ENCODE measurements at places on chromosomes 5 and 9. TPM values are rescaled to one million over a fixed set of nuclear protein-coding genes. Genes with fewer than 3 reads are reported as not detected.
A peak's percentile ranks its signal among the peaks of the same experiment; 100 is the strongest.

The SPINK6 gene
- total RNA-seq: not detected

The GARIN3 gene
- 0.47 TPM for total RNA-seq

- H3K36me3 ChIP-seq: peaks cover 35% of the 10 kb centered on the region
- H3K4me1 ChIP-seq: peaks cover 34% of the 10 kb centered on the region
- no peaks in the 10 kb centered on the region for H3K27me3 ChIP-seq
- peak; percentile 62 for DNase-seq
- H3K4me3 ChIP-seq: peak overlapping the region; percentile 18
Measured at GRCh38 chr5:179827680-179828079, 7.0 kb downstream of the SQSTM1 start.

DNA sequence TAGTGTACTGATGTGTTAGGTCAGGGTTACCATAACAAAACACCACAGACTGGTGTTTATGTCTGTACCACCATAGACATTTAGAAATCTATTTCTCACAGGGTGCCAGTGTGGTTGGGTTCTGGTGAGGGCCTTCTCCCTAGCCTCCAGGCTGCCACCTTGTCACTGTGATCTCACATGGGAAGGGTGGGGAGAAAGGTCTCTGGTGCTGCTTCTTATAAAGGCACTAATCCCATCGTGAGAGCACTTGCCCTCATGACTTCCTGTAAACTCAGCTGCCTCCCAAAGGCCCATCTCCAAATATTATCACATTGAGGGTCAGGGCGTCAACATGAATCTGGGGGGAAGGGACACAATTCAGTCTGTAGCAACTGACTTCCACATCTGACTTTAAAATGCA, 49.8 kb downstream of the PIK3R1 start:
- no peak for DNase-seq
- H3K4me3 ChIP-seq: no peak overlapping the region
- peak overlapping the region; percentile 69 for H3K27ac ChIP-seq
- H3K36me3 ChIP-seq: peaks cover 14% of the 10 kb centered on the region
- H3K4me1 ChIP-seq: peaks cover 67% of the 10 kb centered on the region

DNA sequence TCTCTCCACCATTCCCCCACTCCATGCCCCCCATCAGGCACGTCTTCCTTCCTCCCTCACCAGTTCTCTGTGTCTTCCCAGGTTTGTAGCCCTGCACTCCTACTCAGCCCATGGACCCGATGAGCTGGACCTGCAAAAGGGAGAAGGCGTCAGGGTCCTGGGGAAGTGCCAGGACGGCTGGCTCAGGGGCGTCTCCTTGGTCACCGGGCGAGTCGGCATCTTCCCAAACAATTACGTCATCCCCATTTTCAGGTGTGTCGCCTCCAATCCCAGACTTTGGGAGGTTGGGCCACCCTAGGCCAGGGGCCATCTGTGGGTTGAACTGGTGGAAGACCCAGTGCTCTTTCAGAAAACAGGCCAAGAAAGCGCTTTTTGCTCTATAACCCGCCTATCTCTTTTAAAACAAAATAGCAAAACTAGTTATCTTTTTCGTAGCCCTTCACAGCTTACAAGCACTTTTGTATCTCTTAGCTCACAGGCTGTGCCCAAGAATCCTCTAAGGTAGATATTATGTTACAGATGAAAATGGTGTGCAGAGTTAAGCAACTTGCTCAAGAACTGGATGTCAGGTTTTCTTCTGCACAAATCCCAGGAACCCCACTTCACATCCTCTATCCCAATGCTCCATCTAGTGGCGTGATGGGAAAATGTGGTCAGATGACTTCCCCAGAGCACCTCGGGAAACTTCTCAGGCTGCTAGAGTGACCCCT, 56.2 kb downstream of the PLAC8L1 start:
- no peak overlapping the region for H3K4me3 ChIP-seq
- no peaks in the 10 kb centered on the region for H3K4me1 ChIP-seq
- DNase-seq: peak; percentile 11
- H3K27me3 ChIP-seq: peaks cover 12% of the 10 kb centered on the region
- no peak overlapping the region for H3K27ac ChIP-seq
- no peaks in the 10 kb centered on the region for H3K36me3 ChIP-seq

DNA sequence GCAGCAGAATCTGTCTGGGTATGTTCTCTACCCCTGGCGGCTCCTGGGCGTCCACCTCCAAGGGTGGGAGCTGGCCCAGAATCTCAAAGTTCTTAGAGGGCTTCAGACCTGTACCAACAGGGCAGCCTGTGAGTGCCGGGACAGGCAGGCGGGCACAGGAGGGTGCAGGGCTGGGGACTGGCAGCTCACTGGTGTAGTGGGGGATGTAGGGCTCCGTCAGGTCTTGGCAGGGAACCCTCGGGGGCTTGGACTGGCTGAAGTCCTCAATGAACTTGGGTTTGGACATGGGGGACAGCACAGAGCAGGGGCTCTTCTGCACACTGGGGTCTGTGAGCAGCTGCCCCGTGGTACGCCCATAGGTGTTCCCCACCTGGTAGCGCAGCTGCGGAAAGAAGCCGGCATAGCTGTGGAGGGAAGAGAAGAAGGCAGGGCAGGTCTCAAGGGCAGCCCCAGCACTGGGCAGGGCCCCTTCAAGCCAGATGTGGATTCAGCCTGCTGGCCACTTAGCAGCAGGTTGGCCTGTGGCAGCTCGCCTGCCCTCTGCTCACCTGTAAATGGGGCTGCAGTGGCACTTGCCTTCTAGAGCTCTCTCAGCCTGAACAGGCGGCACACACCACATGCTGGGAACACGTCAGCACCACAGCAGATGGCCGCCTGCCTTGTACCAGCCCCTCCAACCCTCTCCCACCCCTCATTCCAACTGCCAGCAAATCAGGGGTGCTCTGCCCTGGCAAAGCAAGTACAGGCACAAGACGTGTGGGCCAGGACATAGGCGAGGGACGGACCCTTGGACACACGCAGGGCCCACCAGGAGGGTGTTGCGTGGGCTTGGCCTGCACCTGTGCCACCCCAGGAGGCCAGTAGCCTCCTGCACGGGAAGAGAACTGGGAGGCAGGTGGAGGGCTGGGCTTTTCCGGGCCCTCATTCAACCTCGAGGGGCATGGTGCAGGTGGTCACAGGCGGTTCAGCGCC, 4.6 kb downstream of the TUBB4B start:
- peaks cover 22% of the 10 kb centered on the region for H3K36me3 ChIP-seq
- DNase-seq: no peak
- no peaks in the 10 kb centered on the region for H3K27me3 ChIP-seq

GRCh38 chr5:88033191-88033590, 235.5 kb downstream of the TMEM161B start:
- no peak for DNase-seq
- H3K4me3 ChIP-seq: no peak overlapping the region
- H3K4me1 ChIP-seq: no peaks in the 10 kb centered on the region
- H3K36me3 ChIP-seq: no peaks in the 10 kb centered on the region

- peaks cover 52% of the 10 kb centered on the region for H3K4me1 ChIP-seq
- H3K27ac ChIP-seq: peak overlapping the region; percentile 98
- peak; percentile 78 for DNase-seq
- H3K4me3 ChIP-seq: peak overlapping the region; percentile 88
- H3K36me3 ChIP-seq: peaks cover 13% of the 10 kb centered on the region
Measured at GRCh38 chr5:181188700-181189362, 16.2 kb downstream of the TRIM7 start.

- H3K4me1 ChIP-seq: no peaks in the 10 kb centered on the region
- no peak overlapping the region for H3K4me3 ChIP-seq
- no peak overlapping the region for H3K27ac ChIP-seq
- DNase-seq: no peak
- H3K27me3 ChIP-seq: no peaks in the 10 kb centered on the region
Measured at GRCh38 chr5:172558076-172558976, 82.7 kb upstream of the NEURL1B start.

- no peak overlapping the region for H3K4me3 ChIP-seq
- H3K27ac ChIP-seq: no peak overlapping the region
- DNase-seq: no peak
- H3K36me3 ChIP-seq: peaks cover 5% of the 10 kb centered on the region
- H3K27me3 ChIP-seq: no peaks in the 10 kb centered on the region
- peaks cover 29% of the 10 kb centered on the region for H3K4me1 ChIP-seq
Measured at GRCh38 chr5:131637694-131638093, 2.7 kb upstream of the RAPGEF6 start.

- H3K36me3 ChIP-seq: no peaks in the 10 kb centered on the region
- peaks cover 50% of the 10 kb centered on the region for H3K4me1 ChIP-seq
- no peak overlapping the region for H3K4me3 ChIP-seq
- H3K27me3 ChIP-seq: no peaks in the 10 kb centered on the region
Measured at GRCh38 chr9:131254626-131255025, 21.7 kb downstream of the FAM78A start.

- no peaks in the 10 kb centered on the region for H3K36me3 ChIP-seq
- H3K4me1 ChIP-seq: no peaks in the 10 kb centered on the region
- no peak overlapping the region for H3K4me3 ChIP-seq
- no peak overlapping the region for H3K27ac ChIP-seq
- no peaks in the 10 kb centered on the region for H3K27me3 ChIP-seq
- DNase-seq: no peak
Measured at GRCh38 chr5:117748336-117748735, 1173.7 kb upstream of the SEMA6A start.

DNA sequence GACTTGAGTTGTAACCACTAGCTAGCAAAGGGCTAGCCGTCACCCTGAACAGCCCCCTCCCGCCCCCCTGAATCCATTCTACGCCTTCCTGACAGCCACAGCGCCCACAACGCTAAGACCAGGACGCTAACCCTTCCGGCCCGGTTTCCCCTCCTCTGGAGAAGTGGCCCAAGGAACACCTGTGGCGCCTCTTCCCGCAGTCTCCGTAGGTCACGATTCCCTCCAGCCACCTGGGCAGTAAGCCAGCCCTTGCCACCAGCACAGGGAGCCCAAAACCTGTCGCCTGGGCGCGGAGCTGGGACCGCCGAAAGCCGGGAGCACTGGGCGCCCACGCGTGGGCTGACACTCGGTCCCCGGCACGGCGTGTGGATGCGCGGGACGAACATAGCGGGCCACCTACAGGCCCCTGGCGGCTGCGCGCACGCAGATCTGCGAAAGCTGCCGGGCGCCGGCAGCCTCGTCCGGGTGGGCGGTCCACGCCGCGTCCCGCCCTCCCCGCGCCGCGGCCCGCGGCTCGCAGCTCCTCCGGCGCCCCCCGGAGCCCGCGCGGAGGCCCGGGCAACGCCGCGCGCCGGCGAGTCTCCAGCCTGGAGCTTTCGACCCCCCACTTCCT, 596 bp downstream of the IRF1 start:
- H3K4me1 ChIP-seq: peaks cover 72% of the 10 kb centered on the region
- H3K27ac ChIP-seq: peak overlapping the region; percentile 96
- DNase-seq: peak; percentile 60
- peak overlapping the region; percentile 97 for H3K4me3 ChIP-seq

DNA sequence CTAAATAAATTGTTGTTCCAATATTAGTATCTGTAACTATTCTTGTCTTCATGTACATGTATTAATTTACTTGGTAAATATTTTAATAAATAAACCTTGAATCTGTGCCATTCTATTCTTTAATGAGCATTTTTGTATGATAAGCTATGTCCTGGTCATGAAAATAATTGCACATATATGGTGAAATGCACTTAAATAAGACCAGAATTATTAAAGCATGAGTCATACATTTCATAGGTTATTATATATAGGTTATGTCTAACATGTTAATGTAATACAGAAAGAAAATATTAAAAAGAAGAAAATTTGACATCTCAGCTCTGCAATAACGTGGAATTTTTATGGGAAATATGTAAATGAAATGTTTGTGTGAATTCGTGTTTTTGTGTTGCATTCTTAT, 1168.1 kb downstream of the TAF11L14 start:
- no peaks in the 10 kb centered on the region for H3K27me3 ChIP-seq
- no peak overlapping the region for H3K27ac ChIP-seq
- no peaks in the 10 kb centered on the region for H3K4me1 ChIP-seq
- DNase-seq: no peak
- no peaks in the 10 kb centered on the region for H3K36me3 ChIP-seq
- no peak overlapping the region for H3K4me3 ChIP-seq

DNA sequence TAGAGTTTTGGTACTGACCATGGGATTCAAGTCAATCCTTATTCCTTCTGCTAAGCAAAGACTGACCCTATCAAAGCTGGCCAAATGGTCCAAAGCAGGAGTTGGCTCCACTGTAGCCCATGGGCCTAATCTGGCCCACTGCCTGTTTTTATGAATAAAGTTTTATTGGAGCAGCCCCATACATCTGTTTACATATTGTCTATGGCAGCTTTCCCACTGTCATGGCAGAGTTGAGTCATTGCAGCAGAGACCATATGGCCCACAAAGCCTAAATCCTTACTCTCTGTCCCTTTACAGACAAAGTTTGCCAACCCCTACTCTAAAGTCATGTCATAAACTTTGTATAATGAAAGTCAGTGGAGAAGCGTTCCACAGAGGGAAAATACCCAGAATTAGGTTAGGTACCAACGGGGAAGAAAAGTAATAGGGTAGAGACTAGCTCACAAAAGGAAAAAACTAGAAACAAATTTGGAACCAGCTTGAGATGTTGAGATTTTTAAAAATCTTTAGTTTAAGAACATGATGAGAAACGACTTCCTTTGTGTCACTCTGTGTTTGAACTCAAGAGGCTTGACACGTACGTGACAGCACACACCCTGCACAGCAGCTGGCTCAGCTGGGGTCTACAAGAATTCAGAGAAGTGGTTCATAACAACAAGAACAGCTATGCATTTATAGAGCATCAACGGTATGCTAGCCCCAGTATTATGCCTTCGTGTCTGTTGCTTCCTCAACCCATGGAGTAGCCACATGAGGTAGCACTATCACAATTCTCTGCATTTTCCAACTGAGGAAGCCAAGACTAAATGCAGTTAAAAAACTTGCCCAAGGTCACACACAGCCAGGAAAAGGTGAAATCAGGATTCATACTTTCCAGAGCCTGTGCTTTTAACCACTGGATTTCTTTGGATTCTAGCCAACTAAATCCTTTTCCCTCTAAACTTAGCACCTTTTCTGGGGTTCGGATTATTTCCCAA, 198.9 kb upstream of the WWC1 start:
- H3K4me1 ChIP-seq: no peaks in the 10 kb centered on the region
- DNase-seq: no peak
- H3K4me3 ChIP-seq: no peak overlapping the region
- H3K27ac ChIP-seq: no peak overlapping the region

DNA sequence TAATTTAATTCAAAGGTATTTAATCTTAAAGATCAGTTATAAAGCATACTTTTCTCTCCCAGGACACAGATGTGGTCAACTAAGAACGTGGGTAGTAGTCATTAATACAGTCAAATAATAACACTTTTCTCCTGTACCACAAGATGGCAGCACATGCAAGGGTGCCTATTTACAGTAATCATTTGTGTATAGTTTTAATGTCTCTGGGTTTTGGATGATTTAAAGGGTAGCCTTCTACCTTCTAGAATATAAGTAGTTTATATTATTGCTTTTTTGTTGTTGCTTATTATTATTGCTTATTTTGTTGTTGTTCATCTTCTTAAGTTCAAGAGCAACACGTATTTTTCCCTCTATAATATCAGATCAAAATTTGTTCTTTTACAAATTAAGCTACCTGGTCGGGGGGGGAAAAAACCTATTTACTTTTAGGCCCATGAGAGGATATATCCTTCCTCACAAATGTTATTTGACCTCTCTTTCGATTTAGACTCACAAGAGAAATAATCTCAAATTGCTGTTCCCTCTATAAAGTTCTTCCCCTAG, 59.6 kb upstream of the SLC27A6 start:
- DNase-seq: peak; percentile 17
- no peaks in the 10 kb centered on the region for H3K4me1 ChIP-seq
- H3K36me3 ChIP-seq: no peaks in the 10 kb centered on the region
- H3K27ac ChIP-seq: no peak overlapping the region
- H3K27me3 ChIP-seq: peaks cover 4% of the 10 kb centered on the region

- no peak for DNase-seq
- H3K4me3 ChIP-seq: no peak overlapping the region
- no peak overlapping the region for H3K27ac ChIP-seq
- peaks cover 19% of the 10 kb centered on the region for H3K4me1 ChIP-seq
- H3K36me3 ChIP-seq: no peaks in the 10 kb centered on the region
Measured at GRCh38 chr9:94586814-94587213, 6.8 kb downstream of the FBP2 start.

- no peaks in the 10 kb centered on the region for H3K4me1 ChIP-seq
- no peak for DNase-seq
- H3K27me3 ChIP-seq: no peaks in the 10 kb centered on the region
- H3K27ac ChIP-seq: no peak overlapping the region
Measured at GRCh38 chr5:200985-201384, 9.7 kb downstream of the LRRC14B start.
